SHP77 treated with DMSO at 0.1 percent for 48 hours (cell line): ENCODE measurements at places on chromosomes 11 and 22.

DNA sequence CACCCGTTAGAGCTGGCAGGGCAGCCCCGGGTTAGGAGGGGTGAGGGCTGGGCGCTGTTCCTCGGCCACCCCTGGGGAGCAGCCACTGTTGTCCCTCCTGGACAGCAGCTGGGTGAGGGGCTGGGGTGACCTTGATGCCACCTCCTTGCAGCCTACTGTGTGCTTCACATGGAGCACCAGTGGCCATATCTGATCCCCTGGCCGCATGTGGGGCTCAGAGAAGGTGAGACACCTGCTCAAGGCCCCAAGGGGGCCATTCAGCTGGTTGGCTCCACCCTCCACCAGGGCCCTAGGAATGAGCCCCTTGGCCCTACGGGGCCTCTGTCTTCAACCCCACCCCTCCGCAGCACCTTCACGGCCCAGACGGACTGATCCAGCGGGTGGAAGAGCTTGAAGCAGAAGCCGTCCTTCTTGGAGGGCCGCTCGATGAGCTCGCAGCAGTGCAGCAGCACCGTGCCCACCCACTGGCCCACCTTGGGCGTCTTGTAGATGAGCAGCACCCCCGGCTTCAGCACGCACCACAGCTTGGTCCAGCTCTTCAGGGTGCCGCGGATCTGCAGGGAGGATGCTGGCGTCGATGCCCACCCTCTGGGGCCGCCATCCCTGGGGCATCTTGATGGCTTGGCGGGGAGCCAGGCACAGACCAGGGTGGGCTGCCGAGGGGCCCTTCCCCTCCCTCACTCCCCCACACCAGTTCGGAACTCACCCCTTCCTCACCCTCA is 44.9 kb downstream of the OSBPL5 start:
- no peak for DNase-seq

- DNase-seq = no peak
Measured at GRCh38 chr11:110766316-110766715, 54.1 kb upstream of the ARHGAP20 start.

GRCh38 chr11:57276971-57277675 is 40.1 kb upstream of the APLNR start:
- no peak for DNase-seq

DNA sequence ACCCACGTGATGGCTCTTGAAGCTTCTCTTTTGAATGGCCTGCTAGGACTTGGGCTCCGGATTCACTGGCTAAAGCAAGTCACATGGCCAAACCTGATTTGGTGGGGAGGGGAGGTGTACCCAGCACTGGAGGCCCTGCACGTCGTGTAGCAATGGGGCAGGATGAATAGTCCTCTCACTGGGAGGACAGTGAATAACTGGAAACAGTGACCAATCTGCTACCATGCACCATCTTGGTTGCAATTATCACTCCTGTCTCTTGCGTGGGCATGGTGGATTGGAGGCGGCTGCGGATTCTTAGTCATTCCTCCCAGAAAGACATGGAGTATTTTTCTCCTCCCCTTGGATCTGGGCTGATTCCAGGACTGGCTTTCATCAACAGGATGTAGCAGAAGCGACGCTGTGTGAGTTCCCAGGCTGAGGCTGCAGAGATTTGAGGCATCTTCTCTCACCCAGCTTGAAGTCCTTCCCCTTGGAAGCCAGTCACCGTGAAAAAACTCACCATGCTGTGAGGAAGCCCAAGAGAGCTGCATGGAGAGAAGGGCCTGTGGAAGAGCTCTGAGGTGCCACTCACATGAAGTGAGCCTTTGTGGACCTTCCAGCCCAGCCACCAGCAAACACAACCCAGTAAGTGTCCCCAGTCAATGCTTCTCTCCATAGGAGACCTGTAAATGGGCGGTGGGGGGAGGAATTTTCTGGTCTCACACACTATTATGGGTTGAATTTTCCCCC is 70.4 kb downstream of the IGLL1 start:
- peak; percentile 74 for DNase-seq

DNA sequence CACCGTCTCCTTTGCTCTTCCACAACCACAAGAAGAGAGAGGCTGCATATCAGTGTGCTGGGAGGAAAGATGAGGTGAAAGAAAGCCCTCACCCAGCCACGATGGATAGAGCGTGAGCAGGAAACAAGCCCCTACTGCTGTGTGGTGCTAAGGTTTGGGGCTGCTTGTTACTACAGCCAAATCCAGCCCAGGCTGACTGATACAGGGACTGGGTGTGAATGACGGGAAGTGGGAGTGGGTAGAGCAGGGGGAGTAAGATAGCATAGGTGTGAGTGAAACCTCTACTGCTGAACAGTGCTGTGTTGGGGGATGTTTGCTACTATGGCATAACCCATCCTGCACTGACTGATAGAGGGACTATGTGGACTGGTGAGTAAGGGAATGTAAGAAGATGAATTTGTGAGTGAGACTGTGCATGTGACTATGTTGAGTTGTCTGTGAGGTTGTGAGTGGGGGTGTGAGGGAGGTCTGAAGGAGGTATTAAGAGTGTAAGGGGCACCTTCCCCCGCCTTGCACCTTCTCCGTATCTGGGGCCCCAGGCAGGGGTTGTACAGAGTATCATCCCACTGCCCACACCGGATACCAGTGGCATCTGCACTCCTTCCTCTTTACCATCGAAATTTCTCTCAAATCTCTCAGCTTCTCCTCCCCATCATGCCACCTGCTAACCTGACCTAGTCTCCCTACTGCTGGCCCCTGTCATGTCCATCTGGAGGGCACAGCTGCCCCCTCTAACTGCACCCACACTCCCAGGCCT is 91.5 kb downstream of the MN1 start:
- no peak for DNase-seq

DNA sequence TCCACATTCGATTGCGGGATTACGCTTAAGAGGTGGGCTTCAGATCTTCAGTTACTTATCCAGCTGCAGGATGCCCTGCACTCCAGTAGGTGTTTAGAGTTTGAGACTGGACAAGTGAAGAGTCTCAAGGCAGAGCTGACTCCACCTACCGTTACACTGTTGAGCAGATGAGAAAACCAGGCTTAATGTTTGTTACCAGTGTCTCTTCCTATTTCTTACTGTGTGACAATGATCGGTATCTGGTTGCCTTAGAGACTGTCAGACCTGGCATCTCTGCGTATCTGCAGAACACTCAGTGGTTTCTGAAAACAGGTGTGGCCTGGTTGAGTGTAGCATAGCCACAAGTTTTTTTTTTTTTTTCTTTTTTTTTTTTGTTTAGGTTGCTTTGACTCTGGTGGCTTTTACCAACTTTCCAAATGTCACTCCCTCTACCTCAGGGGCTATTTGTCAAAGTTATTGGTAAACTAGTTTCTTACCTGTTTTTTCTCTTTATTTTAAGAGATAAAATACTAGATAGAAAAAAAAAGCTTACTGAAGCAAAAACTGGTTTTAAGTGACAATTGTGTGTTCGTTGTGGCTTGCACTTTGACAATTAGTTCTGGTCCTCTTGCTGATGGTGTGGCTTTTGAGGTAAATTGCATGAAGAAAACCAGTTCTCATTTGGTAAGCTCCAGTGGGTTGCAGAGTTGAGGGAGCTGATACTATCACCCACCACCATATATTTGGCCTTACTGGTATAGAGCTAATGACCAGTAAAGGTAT is 284.8 kb downstream of the ETS1 start:
- DNase-seq = no peak

- no peak for DNase-seq
Measured at GRCh38 chr11:85643191-85643614, 4.6 kb upstream of the TMEM126A start.

DNA sequence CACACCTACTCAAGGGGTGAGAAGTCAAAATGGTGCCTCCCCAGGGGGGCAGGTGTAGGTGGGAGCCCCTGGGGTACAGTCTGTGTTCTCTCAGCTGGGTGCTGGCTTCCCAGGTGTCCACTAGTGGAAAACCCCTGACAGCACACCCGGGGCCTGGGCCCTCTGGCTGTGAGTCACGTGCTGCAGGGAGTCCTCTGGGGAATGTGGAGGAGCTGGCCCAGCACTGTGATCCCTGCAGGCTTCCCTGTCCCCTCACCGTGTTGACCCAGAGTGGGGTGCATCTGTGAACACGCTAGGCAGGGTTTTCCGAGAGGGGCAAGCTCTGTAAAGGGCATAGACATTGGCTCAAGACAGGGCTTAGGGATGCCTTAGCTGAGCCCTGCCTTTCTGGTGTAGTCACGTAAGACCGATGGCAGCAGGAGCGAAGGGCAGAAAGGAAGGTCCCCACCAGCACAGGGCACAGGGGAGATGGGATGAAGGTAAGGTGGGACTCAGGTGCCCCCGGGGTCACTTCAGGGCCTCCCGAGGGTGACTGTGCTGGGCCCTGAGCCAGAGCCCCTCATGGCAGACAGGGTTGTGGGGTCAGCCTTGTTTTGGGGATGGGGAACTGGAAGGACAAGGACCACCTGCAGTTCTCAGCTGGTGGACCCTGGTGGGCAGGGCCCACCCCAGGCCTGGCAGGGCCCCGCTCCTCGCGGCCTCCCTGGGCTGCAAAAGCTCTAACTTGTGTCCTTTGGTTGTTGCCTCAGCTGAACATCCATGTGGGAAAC is 14.1 kb downstream of the DERL3 start:
- no peak for DNase-seq

DNA sequence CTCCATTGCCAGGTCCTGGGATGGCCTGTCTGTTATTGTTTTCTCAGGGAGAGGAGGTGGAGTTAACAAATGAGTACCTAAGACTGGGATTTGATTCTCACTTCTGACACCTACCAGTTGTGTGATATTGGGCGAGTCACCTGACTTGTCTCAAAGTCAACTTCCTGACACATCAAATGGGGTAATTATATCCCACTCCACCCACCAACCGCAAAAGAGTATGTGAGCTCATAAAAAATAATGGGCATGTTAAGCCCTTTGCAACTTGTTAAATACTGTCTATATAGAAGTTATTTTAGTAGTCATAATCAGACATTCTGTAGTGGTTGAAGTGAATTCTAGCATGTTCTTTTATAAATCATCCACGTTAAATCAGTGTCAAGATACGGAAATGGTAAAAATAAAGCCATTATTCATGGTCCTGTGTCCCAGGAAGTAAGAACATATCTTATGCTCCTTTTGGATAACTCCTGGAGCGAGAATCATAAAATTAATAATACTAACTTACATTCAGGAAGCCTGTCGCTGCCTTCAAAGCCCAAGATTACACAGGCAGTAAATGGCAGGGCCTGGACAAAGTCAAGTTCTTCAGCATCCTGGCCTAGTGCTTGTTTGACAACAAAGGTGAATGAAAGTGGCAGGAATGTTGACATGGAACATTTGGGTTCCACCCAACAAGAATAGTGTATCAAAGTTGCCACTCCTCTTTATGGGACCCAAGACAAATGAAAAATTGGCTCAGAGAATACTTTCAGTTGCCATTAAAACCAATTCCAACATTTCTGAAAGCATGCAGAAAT is 54.3 kb downstream of the SYTL2 start:
- no peak for DNase-seq

- no peak for DNase-seq
Measured at GRCh38 chr22:26502688-26503561, 9.3 kb downstream of the TFIP11 start.

GRCh38 chr22:43448048-43448447 is 36.2 kb downstream of the MPPED1 start:
- no peak for DNase-seq

DNA sequence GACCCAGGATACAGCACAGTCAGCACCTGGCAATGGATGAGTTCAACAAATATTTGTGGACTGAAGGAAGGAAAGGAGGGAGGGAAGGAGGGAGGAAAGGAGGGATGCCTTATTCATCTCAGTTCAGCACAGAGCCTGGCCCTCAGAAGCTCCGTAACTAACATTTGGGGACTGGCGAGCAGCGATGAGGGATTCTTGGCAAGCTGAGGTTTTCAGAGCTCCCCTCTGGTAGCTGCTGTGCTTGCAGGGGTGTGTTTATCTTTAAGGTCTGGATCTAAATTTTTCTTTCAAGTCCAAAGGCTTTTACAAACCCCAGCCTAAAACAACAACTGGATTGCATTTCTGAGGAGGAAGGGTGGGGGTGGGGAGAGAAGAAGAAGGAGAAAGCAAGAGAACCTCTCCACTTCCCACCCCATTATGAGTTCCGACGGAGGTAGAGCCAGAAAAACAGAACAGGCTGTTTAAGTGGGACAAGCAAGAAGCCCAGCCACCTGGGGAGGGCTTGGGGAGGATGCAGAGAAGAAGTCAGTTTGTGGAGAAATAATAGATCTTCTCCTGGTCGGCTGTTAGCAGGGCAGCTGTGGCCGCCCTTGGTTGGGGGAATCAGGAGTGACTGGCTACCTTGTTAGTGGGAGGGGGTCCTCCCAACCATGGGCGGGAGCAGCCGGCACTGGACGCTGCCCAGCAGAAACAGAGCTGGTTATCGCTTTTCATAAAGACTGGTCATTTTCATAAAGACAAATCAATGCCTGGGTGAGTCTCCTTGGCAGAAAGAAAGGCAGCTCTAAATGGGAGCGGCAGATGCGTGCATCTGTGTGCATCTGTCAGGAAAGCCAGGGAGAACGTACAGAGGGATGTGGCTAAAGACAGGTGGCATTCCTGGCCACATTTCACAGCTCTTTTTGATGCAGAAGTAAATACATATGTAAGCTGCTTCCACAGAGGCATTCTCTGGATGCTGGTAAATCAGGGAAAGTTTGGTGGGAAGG is 78.0 kb downstream of the TSPAN18 start:
- no peak for DNase-seq

DNA sequence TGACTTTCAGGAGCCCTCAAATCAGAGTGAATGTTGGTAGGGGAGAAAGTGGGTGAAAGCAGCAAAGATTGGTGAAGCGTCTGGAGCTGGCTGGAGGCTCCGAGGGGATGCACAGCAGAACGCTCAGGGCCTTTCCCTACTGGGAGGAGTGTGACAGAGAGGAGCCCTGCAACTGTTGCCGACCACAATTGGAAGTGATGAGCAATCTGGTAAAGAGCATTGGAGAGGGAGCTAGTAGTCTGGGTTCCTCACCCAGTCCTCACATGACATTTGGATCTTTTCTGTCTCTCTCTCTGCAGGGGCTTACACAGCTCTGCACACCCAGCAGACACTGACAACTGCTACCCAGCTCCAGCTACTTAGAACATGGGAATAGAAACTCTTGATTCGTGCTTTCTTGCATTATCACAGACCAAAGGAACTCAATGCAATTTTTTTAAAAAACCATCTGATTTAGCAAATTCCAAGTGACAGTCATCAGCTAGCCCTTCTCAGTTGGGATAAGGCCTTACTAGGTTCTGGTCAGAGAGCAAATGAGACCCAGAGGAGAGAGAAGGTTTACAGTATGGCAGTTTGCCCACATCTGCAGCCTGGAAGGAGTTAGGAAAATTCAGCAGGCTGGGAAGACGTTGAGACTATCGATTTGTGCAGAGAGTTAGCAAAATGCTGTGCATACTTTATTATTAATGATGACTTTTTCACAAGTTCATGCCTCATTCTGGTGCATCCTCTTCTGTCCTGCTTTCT is 278.0 kb upstream of the PLET1 start:
- no peak for DNase-seq

DNA sequence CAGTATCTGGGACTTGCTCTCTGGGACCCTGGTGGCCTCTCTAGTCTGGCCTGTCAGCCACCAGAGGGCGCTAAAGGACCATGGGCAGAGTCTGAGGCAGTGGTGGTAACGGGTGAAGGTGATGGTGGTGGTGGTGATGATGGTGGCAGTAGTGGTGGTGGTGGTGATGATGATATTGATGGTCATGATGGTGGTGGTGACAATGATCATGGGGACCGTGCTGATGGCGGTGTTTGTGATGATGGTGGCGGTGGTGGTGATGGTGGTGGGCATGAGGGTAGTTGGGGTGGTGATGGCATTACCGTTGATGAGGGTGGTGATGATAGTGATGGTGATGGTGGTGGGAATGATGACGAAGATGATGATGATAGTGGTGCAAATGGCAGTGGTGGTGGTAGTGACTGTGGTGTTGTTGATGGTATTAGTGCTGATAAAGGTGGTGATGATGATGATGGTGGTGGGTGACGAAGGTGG is 16.0 kb downstream of the TRPM5 start:
- DNase-seq = no peak
